ENCODE measurements at places on chromosomes 5 and 9.

DNA sequence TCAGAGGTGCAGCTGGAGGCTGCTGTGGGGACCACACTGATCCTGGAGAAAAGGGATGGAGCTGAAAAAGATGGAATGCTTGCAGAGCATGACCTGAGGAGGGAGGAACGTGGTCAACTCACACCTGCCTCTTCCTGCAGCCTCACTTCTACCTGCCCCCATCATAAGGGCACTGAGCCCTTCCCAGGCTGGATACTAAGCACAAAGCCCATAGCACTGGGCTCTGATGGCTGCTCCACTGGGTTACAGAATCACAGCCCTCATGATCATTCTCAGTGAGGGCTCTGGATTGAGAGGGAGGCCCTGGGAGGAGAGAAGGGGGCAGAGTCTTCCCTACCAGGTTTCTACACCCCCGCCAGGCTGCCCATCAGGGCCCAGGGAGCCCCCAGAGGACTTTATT, 5.9 kb upstream of the SLC6A7 start:
- DNase-seq = no peak

- peak; percentile 57 for DNase-seq
Observed at GRCh38 chr5:77957-78804, 13.8 kb upstream of the PLEKHG4B start.

DNA sequence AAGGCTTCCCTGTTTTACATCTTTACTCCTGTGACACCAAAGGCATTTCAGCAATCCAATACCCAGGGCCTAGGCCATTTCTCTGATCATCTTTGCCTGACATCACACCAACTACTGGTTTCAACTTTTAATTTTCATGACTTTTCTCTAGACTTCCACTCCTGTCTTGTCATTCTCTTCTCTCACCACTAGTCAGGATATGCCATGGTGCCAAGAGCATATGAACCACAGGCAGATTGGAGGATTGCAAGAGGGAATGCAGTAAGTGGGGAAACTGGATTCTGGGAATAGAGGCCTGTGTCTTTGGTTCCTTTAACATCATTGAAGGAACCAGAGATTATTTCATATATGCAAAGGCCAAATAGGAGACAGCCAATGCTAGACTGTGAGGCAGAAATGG, 69.3 kb downstream of the ANKRD31 start:
- no peak for DNase-seq

GRCh38 chr9:72537671-72538070, 16.3 kb downstream of the TMC1 start:
- no peak for DNase-seq

All from fibroblast of skin of abdomen (primary cell).